CD4-positive, alpha-beta T cell treated with Interleukin-6 for 4 hours (primary cell): ENCODE measurements at places on chromosomes 2 and 18.

DNA sequence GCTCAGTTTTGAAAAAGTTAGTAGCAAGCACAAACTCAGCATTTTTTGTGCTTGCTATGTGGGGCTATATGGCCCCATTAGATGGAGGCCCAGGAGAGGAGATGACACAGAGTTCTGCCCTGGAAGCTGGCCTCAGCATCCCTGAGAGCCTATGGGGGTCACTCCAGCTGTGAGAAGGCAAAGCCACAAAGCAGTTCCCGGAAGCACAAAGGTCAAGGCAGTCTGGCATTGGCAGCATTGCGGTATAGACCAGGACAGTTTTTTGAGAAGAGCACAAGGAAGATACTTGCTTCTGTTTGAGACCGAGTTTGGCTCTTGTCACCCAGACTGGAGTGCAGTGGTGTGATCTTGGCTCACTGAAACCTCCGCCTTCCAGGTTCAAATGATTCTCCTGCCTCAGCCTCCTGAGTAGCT, 7.5 kb upstream of the ITPRIPL1 start:
- no peak for DNase-seq

DNA sequence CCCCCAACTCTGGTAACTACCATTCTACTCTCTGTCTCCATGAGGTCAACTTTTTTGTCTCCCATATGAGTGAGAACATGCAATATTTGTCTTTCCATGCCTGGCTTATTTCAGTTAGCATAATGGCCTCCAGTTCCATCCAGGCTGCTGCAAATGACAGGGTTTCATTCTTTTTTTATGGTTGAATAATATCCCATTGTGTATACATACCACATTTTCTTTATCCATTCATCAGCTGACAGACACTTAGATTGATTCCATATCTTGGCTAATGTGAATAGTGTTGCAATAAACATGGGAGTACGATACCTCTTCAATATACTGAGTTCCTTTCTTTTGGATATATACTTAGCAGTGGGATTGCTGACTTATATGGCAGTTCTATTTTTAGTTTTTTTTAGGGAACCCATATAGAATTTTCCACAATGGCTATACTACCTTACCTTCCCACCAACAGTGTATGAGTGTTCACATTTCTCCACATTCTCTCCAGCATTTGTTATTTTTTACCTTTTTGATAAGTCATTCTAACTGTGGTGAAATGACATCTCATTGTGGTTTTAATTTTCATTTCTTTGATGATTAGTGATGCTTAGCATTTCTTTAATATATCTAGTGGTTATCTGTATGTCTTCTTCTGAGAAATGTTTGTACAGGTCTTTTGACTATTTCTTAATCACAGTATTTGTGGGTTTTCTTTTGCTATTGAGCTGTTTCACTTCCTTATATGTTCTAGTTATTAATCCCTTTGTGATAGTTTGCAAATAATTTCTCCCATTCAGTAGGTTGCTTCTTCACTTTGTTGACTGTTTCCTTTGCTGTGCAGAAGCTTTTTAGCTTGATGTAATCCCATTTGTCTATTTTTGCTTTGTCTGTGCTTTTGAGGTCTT, 112.2 kb downstream of the SRBD1 start:
- DNase-seq: no peak

DNA sequence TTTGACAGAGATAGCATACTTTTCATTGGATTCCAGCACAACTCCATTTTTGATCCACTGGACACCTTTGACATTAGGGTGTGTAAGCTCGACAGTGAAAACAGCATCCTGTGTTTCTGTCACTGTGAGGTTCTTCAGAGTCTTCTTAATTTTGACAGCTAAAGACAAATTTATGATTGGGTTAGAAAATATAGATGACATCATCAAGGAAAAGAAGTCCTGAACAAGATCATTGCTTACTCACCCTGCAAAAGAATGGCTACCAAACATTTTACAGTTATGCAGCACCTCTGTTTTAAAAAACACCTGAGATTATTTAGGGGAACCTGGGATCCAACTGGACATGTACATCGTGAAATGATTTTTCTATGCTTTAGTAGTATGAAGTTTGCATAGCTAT, 36.7 kb downstream of the TTN start:
- no peak for DNase-seq

DNA sequence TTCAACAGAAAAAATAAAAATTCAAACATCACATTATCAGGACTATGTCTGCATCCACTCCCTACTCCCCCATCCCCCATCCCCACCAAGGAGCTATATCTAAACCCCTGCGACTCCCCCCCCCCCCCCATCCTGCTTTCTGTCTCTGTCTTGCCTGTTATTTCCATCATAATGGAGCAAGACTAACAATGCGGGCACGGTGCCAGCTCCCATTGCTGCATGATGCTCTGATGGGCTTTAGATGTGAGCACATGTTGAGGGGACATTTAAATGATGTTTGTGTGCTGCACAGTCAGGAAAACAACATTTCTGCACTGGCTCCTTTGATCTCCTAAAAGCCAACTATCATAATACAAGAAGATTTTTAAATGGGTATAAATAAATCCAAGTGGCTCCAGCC, 644.2 kb upstream of the SETBP1 start:
- DNase-seq: no peak

DNA sequence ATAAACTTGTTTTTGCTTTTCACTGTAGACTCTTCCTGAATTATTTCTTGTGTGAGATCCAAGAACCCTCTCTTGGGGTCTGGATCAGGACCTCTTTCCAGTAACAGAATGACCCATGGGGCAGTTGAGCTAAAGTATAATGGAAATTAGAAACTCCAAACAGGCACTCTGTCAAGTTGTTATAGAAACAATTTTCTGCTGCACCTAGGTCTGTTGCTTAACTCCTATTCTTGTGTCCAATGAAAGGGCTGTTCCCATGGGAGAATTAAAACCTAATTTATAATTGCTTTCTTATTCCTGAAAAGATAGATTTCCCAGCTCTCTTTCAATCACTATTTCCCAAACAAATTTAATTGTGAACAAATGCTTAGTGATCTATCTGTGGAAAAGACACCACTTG, 1341.3 kb upstream of the PIK3C3 start:
- no peak for DNase-seq

DNA sequence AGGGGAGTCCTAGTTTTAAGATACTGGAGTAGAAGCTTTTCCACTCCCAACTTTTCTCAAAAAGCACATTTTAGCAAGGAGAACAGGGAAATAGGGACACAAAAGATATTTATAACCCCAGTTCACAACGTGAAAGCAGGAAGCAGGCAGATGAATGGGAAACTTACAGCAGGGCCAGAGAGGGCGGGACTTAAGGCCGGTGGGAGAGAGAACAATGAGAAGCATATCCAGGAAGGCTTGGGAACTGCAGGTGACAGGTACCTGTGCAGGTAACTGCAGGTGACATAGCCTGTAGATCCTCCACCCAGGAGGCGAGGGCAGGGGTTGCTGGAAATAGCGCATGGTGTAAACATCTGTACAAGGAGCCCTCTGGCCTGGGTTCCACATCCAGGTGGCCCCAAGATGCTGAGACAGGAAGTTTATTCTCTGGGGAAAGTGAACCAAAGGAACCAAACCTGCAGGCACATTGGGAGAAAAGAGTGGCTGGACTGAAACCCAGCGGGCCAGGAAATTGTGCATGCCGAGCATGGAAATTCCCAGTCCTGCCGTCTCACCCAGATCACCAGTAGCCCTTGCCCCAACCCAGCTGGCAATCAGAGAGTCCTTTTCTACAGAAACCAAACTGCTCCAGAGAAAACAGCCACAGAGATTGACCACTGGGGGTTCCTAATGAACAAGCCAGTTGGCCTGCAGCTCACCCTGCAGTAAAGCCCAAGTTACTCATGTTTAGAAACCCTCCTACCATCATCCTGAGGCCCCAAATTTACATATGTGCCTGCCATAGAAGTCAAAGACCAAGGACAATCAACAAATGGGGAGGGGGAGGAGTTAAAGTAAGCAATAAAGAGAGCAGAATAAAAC, 24.3 kb upstream of the COL6A3 start:
- peak; percentile 13 for DNase-seq

- peak; percentile 4 for DNase-seq
Measured at GRCh38 chr2:169095621-169096105, 26.3 kb downstream of the DHRS9 start.

DNA sequence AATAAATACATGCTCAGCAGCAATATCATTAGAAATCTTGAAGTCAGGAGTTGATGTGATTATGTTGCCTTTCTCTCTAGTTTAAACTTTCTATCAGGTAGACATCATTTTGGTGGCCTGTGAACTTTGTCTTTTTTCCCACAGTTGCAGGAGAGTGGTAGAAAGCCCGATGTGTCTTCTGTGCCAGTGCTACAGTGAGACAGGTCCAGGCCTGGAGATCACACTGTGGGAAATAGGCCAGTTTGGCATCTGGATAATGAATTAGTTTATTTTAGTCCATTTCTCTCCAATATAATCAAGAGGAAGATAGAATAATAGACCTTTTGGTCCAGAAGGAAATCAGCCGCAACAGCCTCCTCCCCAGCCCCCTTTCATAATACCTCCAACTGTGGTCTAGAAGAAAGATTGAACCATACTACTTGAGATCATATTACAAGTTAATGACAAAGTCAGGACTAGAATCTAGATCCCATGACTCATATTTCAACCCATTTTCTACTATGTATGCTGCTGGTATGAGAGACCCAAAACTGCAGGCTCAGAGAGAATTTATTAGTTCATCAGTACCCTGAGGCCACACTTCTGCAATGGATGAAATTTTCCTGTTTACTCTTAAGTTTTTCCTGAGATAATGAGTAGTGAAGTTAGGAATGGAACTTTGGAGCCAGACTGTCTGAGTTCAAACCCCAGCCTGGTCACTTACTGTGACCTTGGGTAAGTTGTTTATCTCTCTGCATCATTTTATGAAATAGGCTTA, 20.6 kb downstream of the KCMF1 start:
- no peak for DNase-seq

- DNase-seq: no peak
Measured at GRCh38 chr2:171407030-171407675, 26.6 kb downstream of the METTL8 start.

GRCh38 chr2:239092571-239093294, 244.8 kb downstream of the TWIST2 start:
- no peak for DNase-seq

GRCh38 chr2:111663471-111664274, 220.3 kb downstream of the ANAPC1 start:
- no peak for DNase-seq

GRCh38 chr2:21453723-21454450, 330.1 kb downstream of the TDRD15 start:
- no peak for DNase-seq

GRCh38 chr2:27494284-27494943, 586 bp downstream of the FNDC4 start:
- DNase-seq: no peak

GRCh38 chr18:44130376-44130942, 550.2 kb upstream of the SETBP1 start:
- no peak for DNase-seq
